ENCODE measurements at places on chromosomes 6 and 20.

GRCh38 chr20:57032847-57033246 lies 233.6 kb downstream of the BMP7 start:
- DNase-seq: no peak

GRCh38 chr6:142443102-142443501 lies 141.3 kb downstream of the ADGRG6 start:
- no peak for DNase-seq

- peak; percentile 57 for DNase-seq
These were observed 1.8 kb upstream of the ABT1 start for GRCh38 chr6:26594730-26595632.

- DNase-seq: no peak
These were observed 147.8 kb downstream of the MACROD2 start for GRCh38 chr20:14142964-14143627.

Data from tongue (tissue), 3 donors.